ENCODE measurements at places on chromosomes 2 and 18.

- no peak for DNase-seq
Measured at GRCh38 chr2:107428781-107429180, 397.9 kb upstream of the RGPD4 start.

DNA sequence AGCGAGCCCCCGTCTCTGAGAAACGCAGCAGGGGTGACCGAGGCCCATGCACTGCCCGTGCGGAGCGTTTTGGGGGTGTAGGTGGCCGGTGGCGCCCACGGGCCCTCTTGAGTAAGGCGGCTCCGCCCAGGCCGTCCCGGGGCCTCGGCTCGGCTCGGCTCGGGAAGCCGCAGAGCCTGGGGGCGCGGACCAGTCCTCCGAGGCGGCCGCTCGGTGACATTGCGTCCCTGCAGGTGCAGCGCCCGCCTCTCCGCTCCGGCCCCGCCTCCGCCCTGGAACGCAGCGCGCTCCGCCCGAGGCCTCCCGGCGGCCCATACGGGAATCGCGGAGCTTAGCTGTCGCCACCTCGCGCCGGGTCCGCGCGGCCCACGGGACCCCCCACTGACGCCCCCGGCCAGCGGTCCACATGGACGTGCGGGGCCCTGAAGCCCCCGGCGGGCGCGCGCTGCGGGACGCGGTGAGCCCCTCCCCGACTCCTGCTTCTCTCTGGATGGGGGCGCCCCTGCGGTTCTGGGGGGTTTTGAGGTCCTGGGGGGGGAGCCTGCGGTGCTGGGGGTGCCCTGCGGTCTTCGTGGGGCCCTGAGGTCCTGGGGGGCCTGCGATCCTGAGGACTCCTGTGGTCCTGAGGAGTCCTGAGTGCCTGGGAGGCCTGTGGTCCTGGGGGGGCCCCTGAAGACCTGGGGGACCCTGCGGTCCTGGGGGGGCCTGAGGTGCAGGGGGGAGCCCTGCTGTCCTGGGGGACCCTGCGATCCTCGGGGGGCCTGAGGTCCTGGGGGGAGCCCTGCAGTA lies at the start of gene HSBP1L1:
Gene HSBP1L1 (plus strand): TSS at position 314 of the 789 bp plus-strand sequence. CDS start 93 bp downstream, at position 407.
- DNase-seq: peak; percentile 48

DNA sequence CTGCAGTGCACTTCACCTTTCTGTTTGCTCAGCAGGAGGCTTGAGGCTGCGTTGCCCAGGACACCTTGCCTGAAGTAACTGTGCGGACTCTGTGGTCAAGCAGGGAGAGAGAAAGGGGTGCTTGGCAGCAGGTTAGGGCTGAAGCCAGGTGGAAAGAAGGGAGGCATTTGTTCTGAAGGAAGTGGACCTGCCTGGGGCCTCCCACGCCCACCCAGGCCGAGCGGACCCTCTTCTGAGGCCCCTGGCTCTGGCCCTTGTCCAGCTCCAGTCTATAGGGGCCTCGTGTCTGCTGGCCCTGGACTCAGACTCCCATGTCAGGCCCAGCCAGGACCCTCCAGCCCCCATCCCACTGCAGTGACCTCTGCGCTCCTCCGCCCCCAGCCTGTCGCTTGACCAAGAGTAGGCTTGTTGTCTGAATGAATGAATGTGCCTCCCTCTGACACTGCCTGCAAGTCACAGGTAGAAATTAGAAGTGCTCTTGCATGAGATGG lies 2.5 kb downstream of the SNED1 start:
- no peak for DNase-seq

DNA sequence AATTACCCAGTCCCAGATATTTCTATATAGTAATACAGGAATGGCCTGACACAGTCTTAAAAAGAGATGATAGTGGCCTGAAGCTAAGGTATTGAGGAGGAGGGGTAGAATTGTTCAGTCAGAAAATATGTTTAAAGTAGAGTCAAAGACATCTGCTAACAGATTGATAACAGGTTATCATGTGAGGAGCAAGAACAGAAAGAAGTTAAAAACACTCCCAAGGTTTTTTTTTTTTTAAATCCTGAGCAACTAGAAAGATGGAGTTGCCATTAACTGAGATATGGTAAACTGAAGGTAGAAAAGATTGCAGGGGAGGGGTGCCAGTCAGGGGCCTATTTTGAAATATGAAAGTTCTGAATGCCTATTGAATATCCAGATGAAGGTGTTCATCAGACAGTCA lies 43.1 kb downstream of the SP3 start:
- no peak for DNase-seq

DNA sequence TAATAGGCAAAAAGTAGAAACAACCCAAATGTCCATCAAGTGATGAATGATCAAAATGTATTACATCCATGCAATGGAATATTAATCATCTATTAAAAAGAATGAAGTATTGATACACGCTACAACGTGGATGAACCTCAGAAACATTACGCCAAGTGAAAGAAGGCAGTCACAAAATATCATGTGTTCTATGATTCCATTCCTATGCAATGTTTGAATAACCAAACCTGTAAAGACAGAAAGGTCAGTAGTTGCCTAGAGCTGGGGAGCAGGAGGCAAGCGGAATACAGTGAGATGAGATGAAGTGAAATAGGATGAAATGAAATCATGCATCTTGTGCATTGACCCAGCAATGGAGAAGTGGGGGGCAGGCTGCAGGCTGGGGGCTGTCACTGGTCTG lies 17.9 kb upstream of the COL6A3 start:
- no peak for DNase-seq

GRCh38 chr2:132873738-132874137 lies 203.7 kb upstream of the LYPD1 start:
- no peak for DNase-seq

DNA sequence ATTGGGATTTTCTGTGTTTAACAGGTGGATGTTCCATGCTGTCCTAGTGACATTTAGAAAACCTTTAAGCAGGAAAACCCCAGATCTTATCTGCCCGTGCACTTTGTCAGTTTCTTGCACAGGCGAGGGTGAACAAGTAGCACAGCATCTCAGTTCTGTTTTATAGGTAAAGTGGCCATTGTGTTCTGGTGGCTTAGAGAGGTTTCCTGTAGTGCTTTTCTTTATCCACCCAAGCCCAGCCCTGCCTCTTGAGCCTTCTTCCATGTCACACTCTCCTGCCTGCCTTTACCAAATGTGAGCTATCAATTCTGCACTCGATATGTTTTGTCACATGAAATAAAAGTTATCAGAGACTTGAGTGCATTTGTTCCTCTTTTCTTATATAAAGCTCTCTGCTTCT lies 135.3 kb upstream of the NOSTRIN start:
- DNase-seq: no peak

DNA sequence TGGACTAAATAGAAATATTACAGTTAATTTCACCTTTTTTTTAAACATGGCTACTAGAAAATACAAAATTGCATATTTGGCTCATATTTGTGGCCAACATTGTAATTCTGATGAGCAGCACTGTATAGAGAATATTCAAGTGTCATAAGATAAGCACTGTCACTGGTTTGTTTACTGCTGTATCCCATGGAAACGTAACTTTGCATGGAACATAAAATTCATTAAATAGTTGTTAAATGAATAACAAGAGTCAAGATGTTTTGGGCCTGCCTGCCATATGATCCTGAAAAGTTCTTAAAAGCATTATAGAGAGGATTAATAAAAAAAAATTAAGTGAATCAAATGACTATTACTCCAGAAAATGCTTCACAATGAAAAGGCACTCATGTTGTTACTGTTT lies 763.7 kb upstream of the CRIM1 start:
- no peak for DNase-seq

GRCh38 chr2:163983911-163984310 lies 248.1 kb upstream of the FIGN start:
- no peak for DNase-seq

- no peak for DNase-seq
Measured at GRCh38 chr2:73995810-73996209, 11.1 kb downstream of the TET3 start.

- DNase-seq: no peak
Measured at GRCh38 chr18:62617793-62618591, 95.2 kb downstream of the ZCCHC2 start.

DNA sequence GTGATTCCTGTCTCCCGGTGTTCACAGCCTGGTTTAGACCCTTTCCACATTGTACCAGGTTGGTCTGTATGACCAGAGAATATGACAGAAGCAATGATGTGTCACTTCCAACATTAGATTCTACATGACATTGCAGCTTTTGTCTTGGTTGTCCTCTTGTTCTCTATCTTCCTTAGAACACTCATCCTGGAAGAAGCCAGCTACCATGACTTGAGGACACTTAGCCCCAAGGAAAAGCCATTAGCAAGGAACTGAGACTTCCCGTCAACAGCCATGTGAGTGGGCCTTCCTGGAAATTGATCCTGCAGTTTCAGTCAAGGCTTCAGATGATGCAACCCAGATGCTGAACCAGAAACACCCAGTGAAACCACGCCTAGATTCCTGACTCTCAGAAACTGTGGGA lies 143.3 kb downstream of the MREG start:
- DNase-seq: no peak

DNA sequence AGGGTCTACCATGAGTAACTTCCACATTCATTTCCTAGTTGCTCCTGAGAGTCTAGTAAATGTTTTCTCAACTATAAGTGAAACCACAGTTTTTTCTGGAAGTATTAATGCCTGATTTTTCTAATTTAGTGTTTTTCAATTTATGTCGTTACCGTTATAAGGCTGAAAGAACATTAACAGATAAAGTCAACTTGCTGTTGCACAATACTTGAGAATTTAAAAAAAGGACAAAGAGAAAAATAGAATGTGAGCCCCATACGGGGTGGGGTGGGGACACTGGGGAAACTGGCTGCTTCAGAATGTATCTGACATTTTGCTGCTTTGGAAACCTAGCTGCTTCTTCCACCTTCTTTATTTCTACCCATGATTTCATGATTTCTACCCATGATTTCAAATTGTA lies 26.2 kb downstream of the CNOT11 start:
- DNase-seq: no peak

DNA sequence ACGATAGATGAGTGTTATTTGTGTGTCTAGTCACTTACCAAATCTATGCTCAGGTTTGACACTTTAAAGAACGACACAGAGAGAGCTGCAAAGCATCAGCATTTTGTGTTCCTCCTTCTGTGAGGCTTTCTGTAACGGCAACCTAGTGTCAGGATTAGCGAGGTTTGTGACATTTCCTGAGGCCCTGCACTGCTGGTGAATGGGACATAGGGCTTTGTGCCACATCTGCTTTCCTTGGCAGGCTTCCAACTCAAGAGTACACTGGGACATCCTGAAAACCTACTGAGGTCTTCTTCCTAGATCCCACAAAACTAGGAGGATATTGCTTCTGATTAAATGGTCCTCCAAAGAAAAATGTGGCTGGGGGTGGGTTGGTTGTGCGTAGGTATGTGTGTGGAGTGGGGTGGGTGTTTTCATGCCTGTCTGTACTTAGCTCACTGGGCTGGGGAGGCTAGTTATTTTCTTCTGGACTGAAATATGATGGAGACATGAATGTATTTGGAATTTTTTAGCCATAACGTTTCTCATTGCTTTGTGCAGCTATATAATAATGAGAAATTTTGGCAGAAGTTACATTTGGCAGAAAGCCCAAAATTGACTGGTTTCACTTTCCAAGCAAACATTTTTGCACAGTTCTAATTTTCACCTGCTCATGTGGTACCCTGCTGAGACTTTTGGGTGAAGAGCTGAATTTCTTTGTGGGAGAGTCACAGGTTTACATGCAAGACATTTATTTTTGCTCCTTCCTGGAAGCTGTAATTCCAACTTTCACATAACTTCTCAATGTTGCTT lies 308.4 kb downstream of the XIRP2 start:
- no peak for DNase-seq

GRCh38 chr2:88690591-88691338 lies 708 bp upstream of the RPIA start:
- DNase-seq: peak; percentile 30

- no peak for DNase-seq
Measured at GRCh38 chr2:30757749-30758148, 49.5 kb downstream of the CAPN13 start.

- no peak for DNase-seq
Measured at GRCh38 chr2:184566716-184567115, 31.6 kb upstream of the ZNF804A start.

DNA sequence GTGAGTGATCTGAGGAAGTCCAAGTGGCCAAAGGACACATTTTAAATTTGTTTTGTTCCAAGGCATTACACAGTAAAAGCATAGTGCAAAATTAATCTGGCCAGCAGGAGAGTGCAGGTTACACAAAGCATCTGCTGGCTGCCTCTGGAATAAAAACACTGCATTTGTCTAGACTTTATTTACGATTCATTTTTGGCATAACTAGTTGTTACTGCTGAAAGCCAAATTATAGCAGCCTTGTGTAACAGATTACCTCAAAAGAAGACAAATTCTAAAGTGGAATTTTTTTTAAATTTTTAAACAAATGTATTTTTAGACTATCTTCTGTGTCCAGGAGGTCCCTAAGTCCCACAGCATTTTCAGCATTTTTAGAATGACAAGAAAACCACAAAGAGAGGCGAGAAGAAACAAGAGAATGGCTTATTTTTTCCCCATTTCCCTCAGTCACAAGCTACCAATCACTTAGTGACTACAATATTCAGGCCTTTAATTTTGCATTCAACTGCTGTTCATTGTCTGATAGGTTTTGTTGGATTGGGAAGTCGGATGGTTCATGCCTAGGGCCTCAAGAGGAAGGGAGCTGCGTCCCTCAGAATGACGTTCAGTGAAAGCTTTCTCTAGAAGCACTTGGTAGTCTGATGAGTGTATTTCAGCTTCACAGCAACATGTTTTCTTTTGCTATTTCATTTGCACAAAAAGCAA lies 46.0 kb downstream of the TMEFF2 start:
- DNase-seq: no peak

- DNase-seq: no peak
Measured at GRCh38 chr2:135853401-135853800, 16.4 kb upstream of the LCT start.

DNA sequence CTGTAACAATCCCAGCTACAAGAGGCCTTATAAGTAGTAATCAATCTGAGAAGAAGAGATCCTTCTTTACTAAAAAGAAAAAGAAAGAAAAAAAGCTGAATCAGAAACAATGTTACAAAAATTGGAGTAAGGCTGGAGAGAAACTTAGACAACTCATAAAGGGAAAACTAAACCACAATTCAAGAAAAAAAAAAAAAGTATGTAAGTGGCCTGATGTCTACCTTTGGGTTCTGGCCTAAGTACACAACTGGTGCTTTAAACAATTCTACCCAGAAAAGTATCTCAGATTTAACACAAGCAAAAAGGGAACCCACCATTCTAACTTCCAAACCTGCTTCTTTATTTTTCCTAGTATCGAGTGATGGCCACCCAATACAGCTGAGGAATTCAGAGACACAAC lies 45.3 kb downstream of the ZNF521 start:
- no peak for DNase-seq

- no peak for DNase-seq
Measured at GRCh38 chr2:71332435-71332796, 834 bp downstream of the ZNF638 start.

DNA sequence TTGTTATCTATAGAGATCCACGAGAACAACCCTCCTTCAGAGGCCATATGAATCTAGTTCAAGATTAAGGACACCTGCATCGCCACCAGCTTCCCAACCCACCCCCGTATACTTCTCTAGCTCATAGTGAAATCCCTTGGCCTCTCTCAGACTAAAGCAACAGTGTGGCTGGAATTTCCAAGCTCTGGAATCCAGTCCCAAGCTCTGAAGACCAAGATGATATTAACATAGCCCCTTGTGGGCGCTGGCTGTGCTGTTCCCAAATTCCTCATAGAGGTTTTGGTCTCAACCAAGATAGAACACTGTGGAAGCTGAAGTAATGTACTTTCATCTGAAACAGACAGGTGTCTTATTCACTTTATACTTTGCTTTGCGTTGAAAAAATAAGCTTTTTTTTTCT lies 139.6 kb downstream of the MAP2 start:
- DNase-seq: no peak

- no peak for DNase-seq
Measured at GRCh38 chr2:2422621-2423020, 91.5 kb upstream of the MYT1L start.

- DNase-seq: no peak
Measured at GRCh38 chr2:207107551-207107950, 58.2 kb downstream of the KLF7 start.

All from activated CD4-positive, alpha-beta T cell treated with anti-CD3 and anti-CD28 coated beads, Interleukin-2, amount 50 U/mL, for 4 hours (primary cell).